ENCODE measurements at places on chromosomes 1 and 21. TPM values are rescaled to one million over a fixed set of nuclear protein-coding genes. Genes with fewer than 3 reads are reported as not detected.

The SLAMF7 gene
- 1.6 TPM for total RNA-seq

The UBE2G2 gene
- 37.2 TPM for total RNA-seq

The OR6P1 gene
- total RNA-seq, result not detected

The IFNLR1 gene
- 1.3 TPM for total RNA-seq

The OR6K3 gene
- not detected for total RNA-seq

The CELF3 gene
- not detected for total RNA-seq

The RHOU gene
- 4.4 TPM for total RNA-seq

The HRNR gene
- not detected for total RNA-seq
